ENCODE measurements at places on chromosomes 1 and 21.

DNA sequence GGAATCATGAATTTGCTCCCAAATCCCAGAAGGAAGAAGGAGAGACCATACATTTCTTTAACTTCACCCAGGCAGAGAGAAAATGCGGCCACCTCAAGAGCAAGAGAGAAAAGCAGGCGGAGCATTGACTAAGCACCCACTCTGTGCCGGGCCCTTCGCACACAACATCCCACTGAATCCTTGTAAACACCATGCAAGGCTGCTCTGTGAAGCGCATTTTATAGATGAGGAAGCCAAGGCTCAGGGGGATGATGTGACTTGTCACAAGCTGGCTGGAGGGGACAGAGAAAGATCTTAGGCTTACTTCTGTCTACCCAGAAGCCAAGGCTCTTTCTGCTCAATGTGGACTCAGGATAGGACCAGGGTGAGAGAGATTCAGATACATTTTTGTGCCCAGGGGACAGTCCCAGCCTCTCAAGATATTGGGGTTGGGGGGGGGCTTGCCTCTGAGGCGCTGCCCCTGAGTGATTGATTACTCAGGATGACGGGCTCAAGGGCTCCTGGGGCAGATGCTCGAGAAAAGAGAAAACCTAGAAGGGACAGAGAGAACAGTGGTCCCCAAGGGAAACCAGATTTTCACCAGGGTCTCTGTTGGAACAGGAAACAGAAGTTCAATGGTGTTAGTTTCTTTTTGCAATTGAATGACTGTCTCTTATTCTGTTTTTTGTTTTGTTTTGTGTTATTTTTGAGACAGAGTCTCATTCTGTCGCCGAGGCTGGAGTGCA is 19.5 kb downstream of the PADI2 start:
- DNase-seq = no peak

DNA sequence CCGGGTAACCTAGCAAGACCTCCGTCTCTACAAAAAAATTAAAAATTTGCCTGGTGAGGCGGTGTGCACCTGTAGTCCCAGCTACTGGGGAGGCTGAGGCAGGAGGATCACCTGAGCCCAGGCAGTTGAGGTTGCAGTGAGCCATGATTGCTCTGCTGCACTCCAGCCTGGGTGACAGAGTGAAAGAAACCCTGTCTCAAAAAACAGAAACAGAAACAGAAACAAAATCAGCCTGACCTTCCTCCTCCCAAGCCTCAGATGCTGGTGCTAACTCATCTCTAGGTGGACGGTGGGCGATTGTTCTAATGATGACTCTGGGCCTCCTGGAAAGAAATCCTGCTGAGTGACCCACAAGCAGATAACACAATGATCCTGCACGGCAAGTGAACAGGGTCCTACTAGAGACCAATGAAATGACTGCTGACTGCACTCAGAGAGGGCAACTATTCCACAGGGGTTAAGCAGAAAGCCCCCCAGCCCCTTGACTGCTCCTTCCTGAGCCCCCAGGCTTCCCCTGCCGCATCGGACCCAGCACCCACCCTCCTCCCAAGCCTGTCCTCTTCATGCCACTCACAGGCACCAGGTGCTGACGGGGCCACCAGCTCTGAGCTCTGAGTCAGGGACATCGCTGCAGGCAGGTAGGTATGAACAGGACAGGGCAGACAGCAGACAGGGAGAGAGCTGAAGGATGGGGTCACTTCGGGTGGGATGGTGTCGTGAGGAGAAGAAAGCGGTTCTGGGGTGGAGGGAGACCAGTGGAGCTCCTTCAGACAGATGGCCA is 27.8 kb upstream of the LRRC38 start:
- no peak for DNase-seq

GRCh38 chr21:38165466-38166172 is 91.2 kb upstream of the KCNJ15 start:
- no peak for DNase-seq

DNA sequence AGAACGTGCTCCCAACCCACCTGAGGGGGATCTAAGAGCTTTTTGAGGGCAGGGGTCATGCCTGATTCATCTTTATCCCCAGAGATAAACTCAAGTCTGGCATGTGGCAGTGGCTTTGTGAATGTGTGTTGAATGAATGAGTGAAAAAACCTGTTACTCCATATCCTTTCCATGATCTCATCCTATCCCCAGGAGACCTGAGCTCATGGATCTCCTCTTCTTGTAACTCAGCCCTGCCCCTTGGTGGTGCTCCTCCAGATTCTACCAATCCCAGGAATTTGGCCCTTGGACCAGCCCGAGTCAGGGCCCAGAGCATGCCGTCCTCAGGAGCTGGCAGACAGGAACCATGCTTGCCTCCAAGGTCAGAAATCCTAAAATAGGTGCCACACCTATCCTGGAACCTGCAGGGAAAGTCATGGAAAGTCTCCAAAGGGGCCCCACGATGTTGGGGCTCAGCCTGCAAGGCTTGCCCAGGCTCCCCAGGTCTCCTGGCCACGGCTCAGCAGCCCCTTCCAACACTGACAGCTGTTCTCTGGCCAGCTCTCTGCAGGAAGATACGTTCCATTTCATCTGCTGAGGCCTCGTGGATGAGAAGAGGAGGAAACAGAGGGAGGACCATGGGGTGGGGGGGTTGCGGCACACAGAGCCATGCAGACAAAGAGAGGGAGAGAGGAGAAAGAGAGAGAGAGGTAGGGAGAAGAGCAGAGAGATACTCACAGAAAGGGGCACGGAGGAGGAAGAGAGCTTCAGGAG is 214.6 kb downstream of the TRABD2B start:
- peak; percentile 44 for DNase-seq

GRCh38 chr1:37875833-37876232 is 16.4 kb upstream of the MTF1 start:
- DNase-seq = no peak

DNA sequence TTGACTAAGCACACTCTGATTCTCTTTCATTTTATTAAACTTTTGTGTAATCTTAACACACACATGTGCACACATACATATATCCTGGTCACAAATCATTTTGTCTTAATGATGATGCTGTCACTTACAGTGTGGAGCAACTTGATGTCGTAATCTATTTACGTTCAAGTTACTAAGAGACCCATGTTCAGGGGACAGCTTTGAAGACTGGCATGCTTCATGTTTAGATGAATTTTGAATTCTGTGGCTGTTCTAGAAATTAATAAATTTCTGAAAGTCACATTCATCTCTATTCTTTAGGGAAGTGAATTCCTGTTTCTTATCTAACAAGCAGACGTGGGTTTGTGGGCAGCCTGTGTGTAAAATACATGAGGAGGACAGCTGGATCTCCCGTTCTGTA is 1637.8 kb downstream of the PLA2G4A start:
- no peak for DNase-seq

DNA sequence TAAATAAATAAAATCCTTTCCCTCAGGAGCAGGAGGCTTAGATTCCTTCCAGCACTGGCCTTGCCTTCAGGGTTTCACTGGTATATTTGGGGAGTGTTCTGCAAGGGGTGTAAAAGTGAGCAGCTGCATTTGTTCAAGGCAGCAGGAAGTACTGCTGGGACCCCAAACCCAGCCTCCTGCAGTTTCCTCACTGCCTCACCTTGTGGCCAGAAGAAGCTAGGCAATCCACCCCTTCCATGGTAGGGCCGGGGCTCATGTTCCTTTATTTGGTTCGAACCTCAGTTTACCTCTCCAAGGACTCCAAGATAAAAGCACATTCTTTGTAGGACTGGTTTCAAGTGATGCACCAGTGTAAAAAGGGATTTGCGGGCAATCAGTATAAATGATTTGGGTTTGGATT is 21.0 kb upstream of the CFAP126 start:
- DNase-seq = no peak

GRCh38 chr21:45136927-45137611 is 62.7 kb downstream of the ADARB1 start:
- DNase-seq = peak; percentile 91

DNA sequence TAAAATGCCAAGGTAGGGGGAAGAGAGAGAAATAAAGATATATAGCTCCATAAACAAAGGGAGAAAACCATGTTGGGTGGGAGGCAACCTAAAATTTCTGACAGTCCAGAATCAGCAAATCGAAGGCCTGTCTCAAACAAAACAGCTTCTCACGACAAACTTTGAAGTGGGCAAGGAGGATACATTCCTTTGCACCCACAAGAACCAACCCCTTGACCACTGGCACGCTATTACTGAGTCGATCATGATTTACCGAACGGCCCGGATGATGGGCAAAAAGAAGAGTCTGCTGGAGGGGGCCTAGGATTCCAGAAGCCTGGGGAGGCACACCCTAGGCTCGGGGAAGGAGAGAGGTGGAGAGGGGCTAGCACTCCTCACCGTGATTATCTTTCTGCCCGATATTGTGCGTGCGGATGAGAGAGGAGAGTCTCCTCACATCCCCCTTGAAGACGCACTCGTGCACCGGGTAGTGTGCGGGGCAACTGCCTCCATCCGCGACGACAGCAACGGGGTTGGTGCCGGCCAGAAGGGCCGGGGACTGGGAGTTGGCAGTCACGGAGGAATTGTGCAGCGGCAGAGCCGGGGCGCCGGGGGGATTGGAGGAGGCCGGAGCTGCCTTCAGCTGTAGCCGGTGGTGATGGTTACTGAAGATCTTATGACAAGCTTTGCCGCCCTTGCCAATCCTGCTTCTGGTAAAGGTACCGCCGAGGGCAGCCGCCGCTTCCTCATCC is 756 bp downstream of the ANKRD13C start:
- DNase-seq = no peak

DNA sequence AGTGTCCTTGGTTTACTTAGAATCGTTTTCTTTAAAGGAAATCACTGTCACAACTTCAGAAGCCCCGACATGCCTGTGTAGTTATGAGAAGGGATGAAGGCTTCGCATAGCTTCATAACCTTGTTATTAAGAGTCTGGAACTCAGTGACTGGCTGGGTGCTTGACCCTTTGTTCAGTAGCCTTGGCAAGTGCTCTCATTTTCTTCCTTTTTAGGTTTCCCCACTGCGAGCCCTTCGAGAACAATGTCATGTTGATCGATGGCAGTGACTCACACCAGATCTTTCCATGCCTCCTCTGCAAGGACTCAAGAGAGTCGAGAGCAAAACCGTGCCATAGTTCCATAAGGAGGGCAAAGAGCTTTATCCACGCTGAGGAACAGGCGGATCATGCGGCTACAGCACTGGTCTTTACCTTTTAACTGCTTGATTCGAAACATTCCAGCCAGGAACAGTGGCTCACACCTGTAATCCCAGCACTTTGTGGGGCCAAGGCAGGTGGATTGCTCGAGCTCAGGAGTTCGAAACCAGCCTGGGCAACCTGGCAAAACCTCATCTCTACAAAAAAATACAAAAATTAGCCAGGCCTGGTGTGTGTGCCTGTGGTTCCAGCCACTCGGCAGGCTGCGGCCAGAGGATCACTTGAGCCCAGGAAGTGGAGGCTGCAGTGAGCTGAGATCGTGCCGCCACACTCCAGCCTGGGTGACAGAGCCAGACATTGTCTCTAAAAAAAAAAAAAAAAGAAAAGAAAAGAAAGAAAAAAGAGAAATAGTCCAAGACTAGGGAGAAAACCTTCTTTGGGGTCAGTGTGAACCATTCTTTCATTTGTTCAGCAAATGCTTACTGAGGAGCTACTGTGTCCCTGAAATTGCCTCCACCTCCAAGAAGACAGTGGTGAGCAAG is 95.4 kb upstream of the ERRFI1 start:
- DNase-seq = no peak

GRCh38 chr1:208731981-208732821 is 488.0 kb upstream of the PLXNA2 start:
- DNase-seq = no peak

GRCh38 chr21:35489389-35489980 is 440.4 kb upstream of the RUNX1 start:
- DNase-seq = no peak

GRCh38 chr1:180567654-180568053 is 8.9 kb downstream of the OVAAL start:
- DNase-seq = no peak

GRCh38 chr21:45889256-45889655 is 92.3 kb upstream of the COL6A1 start:
- DNase-seq = no peak

DNA sequence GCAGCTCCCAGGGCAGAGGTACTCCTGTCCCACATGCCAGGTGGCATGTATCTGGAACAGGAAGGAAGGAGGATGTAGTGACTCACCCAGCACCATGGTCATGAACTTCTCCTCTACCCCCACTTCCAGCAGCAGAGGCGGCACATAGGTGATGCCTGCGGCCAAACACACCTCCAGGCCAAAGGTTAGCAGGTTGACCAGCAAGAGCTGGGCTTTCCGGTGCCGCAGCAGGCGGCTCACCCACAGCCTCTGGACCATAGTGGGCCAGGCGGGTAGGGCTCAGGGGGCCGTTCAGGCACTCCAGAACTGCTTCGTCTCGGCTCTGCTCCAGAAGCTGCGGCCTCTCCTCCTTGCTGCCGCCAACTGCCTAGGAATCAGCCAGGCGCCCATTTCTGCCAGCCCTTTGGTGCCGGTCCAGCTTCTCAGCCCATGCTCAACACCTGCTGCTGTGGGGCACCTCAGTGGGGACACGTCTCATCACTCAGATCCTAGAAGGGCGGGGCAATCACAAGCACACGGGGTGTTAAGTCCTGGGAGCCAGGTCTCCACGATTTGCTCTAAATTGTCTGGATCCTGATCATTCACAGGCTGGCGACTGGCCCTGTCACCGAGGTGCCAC is 15.8 kb downstream of the SLC45A3 start:
- DNase-seq = no peak

DNA sequence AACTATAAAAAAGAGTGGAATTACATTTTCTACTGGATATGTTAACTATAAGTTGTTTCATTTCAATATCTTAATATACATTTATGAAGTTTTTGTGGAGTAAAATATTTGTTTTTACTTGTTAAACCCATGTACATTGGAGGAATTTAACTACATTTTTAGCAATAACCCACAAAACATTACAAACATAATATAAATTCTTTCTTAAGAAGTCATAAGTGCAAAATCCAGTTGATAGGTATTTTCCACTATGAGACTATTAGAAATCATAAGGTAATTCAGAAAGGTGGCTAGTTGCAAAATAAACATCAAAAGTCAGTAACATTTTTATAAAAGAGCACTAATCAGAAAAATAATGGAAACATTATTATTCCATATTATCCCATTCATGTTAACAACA is 73.9 kb upstream of the RRP15 start:
- DNase-seq = no peak

GRCh38 chr1:100187912-100188311 is 9.9 kb upstream of the LRRC39 start:
- peak; percentile 62 for DNase-seq

GRCh38 chr1:91791103-91791502 is 94.8 kb downstream of the TGFBR3 start:
- DNase-seq = no peak

GRCh38 chr1:156618853-156619581 is at the start of gene HAPLN2:
TSS of gene HAPLN2 (plus strand) at chr1:156619415. CDS start at chr1:156623491, 4,076 bp downstream.
- DNase-seq = no peak

GRCh38 chr1:56414728-56415224 is 164.6 kb downstream of the PLPP3 start:
- DNase-seq = no peak

- no peak for DNase-seq
Observed at GRCh38 chr21:41411449-41412089, 14.5 kb upstream of the MX1 start.

- DNase-seq = no peak
Observed at GRCh38 chr1:220409771-220410595, 118.0 kb upstream of the MARK1 start.

GRCh38 chr21:35905963-35906345 is 154.4 kb downstream of the SETD4 start:
- DNase-seq = peak; percentile 35
